Activated CD8-positive, alpha-beta memory T cell treated with anti-CD3 and anti-CD28 coated beads for 1 hour (primary cell): ENCODE measurements at places on chromosomes 1 and 21.

DNA sequence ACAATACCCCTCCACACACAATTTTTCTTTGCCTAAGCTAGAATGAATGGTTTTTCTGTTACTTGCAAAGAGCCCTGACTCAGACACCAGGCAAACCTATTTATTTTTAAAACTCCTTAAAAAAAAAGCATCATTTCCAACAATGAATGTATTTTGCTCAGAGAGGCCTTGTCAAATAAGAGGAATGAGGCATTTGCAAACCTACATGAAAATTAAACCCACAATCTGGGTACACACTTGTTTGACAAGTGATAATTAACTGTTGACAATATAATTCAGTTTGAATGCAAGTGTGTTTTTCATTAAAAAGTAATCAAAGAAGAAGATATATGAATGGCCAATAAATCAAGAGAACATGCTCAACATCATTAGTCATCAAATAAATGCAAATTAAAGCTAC, 339.5 kb downstream of the PTPRU start:
- no peak for DNase-seq

- DNase-seq = no peak
Observed at GRCh38 chr1:26094677-26095383, 16.8 kb upstream of the PDIK1L start.

- DNase-seq = no peak
Observed at GRCh38 chr1:77899647-77900320, 11.4 kb downstream of the NEXN start.

GRCh38 chr1:196611873-196612272, 3.6 kb upstream of the KCNT2 start:
- DNase-seq = no peak

GRCh38 chr1:177786176-177786745, 183.6 kb downstream of the SEC16B start:
- DNase-seq = no peak

DNA sequence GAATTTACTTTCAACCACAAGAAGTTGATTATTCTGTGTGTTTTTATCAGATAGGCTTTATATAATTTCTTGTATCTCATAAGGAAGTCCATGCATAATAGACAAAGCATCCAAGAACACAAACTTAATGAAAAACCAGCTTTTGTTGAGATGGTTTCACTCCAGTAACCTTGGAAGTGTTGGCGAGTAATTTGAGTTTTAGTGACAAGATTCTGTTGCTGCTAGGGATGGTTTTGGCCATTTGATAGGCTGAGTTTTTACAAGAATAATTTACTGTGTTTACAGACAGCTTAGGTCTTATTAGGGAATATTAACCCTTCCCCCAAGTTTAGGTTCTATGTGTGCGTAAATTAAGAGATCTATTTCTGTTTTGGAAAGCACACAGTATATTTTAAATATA, 513.6 kb downstream of the USP25 start:
- DNase-seq = no peak

GRCh38 chr21:14533499-14534428, 12.4 kb downstream of the SAMSN1 start:
- DNase-seq = no peak

DNA sequence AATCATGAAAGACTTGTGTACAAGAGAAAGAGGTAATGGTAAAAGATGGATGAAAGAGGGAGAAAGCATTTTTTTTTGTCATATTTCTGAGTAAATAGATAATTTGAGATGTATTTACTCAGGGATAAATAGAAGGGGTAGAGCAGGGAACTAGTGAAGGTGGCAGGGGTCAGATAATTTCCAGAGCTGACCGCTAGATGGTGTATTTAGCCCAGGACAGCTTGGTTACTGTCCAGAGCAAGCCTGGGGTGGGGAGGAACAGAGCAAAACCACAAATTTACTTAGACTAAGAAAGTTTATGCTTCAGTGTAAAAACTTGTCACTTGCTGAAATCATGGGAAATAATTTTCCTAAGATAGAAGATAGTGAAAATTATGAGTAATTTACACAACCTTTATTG, 91.5 kb downstream of the XCL2 start:
- DNase-seq = no peak

GRCh38 chr1:20729990-20730689, 2.4 kb downstream of the SH2D5 start:
- no peak for DNase-seq

DNA sequence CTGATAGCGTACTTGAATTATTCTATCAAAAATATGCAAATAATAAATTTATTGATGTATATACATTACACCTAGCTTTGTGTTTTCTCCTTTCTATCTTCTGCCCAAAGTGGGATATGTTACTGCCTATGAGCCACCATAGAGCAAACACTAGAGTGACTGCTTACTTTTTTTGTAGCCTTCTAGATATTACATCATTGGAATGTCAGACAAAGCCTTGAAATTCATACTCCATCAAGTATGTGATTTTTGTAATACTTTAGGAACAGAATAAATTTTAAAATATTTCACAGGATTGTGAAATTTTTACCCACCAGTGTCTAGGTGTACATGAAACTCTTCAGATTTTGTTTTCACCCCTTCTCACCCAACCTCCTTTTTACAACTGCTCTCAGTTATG, 787.6 kb downstream of the USP25 start:
- no peak for DNase-seq

DNA sequence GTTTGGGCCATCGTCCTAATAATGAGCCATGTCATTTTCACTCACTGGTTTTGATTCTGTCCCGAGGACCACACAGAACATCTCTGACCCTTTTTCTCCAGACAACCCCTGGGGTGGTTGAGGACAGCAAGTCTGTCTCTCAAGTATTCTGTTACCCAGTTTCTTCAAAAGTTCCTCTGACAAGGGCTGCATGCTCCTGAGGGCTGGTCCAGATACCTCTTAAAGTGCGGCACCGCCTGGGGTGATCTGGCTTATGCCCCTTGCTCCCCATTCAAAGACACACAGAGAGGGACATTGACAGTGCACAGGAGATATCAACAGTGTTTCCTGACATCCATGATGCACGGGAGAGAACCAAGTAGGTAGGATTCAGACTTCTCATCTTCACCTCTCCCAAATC, 132.9 kb upstream of the EDN2 start:
- DNase-seq = no peak

DNA sequence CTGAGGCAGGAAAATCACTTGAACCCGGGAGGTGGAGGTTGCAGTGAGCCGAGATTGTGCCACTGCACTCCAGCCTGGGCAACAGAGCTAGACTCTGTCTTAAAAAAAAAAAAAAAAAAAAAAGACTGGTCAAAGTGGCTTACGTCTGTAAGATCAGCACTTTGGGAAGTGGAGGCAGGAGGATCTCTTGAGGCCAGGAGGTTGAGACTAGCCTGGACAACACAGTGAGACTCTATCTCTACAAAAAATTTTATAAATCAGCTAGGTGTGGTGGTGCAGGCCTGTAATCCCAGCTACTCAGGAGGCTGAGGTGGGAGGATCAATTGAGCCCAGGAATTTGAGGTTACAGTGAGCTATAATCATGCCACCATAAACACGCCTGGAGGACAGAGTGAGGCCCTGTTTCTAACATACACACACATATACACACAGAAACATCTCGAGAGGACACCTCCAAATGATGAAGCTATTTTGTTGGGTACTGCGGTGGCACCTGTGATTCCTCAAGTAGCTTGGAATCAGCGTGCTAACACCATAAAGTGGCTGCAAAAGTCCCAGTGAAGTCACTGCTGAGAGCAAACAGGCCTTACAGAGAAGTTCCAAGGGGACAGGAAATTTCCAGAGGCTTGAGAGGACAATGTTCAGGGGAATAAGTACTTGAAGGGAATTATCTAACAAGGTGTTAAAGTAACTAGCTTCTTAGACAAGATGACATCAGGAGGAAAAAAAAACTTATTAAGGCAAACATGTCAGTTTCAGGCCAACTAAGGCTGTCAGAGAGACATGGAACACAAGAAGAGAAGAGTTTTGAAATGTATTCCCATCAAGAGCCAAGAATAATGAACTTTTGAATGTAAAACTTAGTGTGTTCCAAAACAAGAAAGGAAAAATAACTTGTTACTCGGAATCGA, 1.3 kb downstream of the NADK start:
- no peak for DNase-seq

DNA sequence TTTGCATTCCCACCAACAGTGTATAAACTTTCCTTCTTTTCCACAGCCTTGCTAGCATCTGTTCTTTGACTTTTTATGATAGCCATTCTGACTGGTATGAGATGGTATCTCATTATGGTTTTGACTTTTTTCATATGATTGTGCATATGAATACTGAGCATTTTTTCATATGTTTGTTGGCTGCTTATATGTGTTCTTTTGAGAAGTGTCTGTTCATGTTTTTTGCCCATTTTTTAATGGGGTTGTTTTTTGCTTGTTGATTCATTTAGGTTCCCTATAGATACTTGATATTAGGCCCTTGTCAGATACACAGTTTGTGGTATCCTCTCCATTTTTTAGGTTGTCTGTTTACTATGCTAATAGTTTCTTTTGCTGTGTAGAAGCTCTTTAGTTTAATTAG, 185.8 kb upstream of the SPAG17 start:
- DNase-seq = no peak

GRCh38 chr21:42251654-42252324, 32.8 kb downstream of the ABCG1 start:
- DNase-seq = no peak

GRCh38 chr21:41653954-41654491, 112.8 kb downstream of the RIPK4 start:
- DNase-seq = no peak

DNA sequence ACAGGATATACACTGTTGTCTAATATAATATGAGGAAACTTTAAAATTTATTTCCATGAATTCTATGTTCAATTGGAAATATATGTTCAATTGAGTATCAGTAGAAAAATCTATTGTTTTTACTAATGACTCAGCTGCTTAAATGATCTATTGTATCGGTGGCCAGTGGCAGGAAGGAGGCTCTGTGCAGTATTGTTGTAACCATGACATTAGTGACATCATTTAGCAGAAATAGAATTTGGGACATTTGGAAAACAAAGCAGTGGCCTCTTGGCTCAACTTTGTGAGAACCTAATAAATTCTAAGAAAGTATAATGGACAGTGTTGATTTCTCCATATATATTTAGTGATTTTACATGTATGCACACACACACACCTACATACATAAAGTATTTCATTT, 257.4 kb downstream of the PDE4B start:
- no peak for DNase-seq

DNA sequence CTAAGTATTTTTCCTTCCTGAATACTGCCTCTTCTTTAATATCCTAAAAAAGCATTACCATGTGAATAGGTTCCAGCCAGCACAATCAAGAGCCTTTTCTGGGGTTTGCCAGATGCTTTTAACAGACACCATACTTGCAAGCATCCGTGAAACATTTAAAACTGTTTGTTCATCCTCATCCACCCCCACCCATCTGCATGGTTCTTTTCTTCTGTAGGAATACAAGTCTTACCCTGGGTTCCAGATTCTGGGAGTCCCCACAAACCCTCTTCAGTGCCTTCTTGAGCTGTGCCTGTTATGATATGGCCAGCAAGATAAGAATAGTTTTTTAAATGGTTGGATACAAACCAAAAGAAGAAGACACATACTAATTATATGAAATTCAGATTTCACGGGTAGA, 354.9 kb upstream of the PLXNA2 start:
- no peak for DNase-seq

DNA sequence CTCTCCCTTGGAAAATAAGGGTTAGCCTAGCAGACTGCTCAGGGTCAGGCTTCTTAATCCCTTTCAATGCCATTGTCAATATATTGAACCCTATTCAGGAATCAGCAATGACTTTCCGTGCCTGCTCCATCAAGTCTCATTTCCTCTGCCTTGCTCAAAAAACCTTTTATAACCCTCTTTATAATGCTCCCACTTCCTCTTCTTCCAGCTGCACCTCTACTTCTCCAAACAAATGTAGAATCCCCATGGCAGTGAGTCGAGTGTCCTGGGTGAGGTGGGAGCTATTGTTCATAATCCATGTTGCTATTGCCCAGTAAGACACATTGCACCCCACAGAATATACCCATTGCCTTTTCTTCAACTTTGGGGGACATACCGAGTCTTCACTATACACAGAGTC, 58.6 kb downstream of the OLIG1 start:
- DNase-seq = no peak

DNA sequence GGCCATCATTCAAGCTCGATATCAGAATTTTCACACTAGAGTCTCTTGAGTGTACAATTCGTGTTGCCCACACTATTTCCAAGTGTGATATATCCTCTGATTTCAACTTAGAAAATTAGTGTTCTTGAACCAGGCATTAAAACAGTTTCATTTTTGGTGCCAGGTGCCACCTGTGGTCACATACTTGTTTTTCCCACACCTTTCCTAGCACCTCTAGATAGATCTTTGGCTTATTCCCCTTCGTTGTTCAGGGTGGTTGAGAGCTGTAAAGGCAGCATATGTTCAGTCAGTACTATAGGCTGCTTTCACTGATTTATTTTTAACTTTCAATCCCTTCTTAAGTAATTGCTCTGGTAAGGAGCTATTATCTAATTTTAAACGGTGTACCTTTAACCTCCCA, 131.1 kb downstream of the NEK7 start:
- DNase-seq = no peak

- DNase-seq = no peak
Observed at GRCh38 chr21:38312822-38313221, 56.0 kb downstream of the KCNJ15 start.

DNA sequence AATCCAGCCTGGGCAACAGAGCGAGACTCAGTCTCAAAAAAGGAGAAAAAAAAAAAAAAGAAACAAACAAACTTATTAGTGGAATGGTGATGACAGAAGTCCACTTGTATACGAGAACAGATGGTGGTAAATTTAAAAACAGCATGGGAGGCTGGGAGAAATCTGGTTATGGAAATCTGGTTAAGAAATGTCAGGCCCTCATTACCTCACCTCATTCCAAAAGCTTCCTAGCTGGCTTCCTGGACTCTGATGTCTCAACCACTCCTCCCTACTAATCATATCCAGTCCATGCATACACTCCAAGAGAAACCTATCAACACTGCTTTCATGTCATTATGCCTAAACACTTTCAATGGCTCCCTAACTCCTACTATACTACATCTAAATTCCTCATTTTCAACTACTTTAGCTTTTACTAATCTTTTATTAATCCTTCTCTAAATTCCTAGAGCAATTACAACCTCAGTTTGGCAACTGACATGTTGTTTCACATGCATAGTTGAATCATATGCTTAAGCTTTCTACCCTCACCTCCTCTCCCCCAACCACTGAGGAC, 52.9 kb downstream of the FOXJ3 start:
- no peak for DNase-seq

- DNase-seq = no peak
Observed at GRCh38 chr21:34946385-34946840, 102.7 kb downstream of the RUNX1 start.

DNA sequence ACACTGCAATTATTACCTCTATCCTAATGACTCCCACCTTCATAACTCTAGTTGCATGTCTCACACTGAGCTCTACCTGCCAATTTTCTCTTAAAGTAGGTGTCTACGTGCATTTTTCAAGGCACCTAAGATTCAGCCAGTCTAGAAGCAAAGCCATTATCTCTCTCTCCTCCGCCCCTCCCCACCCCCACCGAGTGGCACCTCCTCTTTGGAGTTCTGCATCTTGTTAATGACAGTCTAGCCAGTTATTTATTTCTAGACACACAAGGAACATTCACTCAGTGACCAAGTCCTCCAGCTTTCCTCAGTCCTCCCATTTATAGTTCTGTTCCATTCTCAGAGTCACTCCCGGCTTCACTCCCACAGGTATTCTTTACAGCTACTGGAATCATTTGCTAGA, 47.6 kb downstream of the ASTN1 start:
- no peak for DNase-seq

- no peak for DNase-seq
Observed at GRCh38 chr1:23343221-23344110, 618 bp downstream of the HNRNPR start.

- no peak for DNase-seq
Observed at GRCh38 chr21:27838573-27838972, 871.7 kb upstream of the ADAMTS5 start.
